ENCODE measurements at places on chromosomes 1 and 21.

GRCh38 chr1:47477595-47478080, 39.8 kb downstream of the FOXD2 start:
- no peak for DNase-seq

DNA sequence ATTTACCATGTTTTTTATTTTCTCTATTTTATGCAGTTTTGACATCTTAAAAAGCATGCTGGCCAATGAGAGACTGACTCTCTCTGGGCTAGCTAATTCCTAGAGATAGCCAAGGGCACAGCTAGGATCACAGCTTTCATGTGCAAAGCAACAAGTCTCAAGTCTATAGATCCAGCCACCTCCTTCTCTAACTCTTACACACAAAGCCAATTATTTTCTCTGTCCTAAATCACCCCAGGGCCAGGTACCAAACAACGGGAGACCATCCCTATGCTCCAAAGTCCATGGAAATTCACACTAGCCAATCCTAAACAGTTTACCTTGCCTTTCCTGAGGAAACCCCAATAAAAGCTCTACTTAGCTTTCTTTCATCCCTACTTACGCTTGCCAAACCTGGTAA, 38.0 kb downstream of the ARHGAP29 start:
- no peak for DNase-seq

GRCh38 chr1:179121159-179121938, 39.5 kb downstream of the TOR3A start:
- DNase-seq: peak; percentile 65

DNA sequence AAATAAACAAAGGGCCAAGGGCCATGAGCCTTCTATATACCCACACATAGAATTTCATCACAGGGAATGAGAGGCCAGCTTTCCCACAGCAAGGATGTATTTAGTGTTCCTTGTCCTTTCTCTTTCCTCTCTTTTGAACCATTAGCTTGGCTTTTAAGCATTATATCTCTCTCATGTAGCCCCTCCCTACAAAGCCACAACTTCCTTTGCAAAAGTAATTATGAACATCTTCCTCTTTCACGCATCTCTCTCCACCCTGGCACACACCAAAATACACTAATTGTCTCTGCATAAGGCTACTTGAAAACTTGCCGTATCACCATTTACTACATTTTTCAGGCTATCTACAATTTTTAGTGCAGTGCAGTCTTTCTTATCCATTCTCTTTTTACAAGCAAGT, 1.9 kb upstream of the AK5 start:
- no peak for DNase-seq

DNA sequence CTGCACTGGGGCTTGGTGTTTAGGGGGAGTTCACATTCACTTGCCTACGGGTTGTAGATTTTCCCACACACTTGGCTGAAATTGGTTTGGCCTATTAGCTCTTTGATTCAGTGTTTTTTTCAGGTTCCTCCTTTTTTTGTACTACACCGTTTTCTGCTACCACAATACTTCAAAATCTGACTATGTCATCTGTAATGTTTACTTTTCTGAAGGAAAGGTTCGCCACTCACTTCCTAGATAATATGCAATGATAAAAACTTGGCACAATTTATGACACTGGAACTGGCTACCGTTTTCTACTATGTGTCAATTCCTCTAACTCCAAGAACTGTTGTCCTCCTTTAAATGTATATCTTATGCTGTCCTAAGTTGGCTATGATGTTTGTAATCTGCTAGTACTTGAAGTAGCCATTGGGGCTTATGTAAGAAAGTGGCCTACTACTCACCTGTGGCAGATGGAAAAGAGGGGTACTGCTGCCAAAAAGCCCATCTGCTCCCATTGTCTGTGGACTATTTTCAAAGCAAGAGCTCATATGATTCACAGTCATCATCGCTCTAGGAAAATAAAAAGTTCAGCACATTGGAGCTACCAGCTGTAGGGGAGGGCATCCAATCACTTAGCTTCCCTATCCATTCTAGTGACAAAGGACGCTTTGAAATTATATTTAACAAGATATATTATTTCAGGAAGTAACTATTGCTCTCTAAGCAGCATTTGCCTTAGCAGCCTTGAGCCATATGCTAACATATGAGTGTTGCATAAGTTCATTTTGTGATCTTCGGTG, 42.4 kb upstream of the BACH1 start:
- no peak for DNase-seq

GRCh38 chr1:7390604-7391000, 380.5 kb upstream of the VAMP3 start:
- no peak for DNase-seq

DNA sequence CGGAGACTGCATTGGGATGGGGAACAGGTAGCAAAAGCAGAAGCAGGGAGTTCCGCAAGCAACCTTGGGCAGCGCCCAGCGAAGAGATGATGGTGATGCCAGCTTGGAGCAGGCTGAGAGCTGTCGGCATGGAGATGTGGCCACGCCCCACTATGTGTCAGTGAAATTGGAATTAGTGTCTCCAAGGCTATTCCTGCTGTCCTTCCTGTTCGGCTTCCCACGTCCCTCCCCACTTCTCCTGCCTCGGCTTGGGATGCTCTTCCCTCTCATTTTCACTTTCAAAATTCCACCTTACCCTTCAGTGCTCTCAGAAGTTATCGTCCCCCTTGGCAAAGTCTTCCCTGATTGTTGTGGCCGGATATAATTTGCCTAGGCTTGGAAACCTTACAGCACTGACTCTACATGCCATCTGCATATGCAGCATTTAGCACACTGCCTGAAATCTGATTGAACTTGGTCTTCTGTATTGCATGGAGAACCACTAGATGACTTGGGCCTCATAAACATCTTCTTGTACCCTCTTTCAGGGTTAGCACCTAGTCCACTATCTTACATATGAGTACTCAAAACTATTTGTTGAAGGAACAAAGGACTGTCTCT, 270.7 kb upstream of the RUNX1 start:
- DNase-seq: no peak

DNA sequence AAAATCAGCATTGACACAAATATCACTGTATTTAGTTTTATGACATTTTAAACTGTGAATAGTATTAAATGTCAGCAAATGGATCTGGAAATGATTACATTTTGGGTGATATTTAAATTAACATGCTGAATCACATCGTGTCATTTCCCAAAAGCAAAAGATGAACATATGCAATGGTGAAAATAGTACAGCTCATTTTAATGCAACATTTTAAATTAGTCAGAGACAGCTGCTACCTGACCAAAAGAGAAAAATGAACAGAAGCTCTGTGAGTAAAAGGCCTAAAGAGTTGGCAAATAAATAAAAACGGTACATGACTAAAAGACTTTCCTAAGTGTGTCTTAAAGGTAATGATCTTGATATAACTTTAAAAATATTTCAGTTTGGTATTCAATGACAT, 86.0 kb upstream of the GNG4 start:
- DNase-seq: no peak

DNA sequence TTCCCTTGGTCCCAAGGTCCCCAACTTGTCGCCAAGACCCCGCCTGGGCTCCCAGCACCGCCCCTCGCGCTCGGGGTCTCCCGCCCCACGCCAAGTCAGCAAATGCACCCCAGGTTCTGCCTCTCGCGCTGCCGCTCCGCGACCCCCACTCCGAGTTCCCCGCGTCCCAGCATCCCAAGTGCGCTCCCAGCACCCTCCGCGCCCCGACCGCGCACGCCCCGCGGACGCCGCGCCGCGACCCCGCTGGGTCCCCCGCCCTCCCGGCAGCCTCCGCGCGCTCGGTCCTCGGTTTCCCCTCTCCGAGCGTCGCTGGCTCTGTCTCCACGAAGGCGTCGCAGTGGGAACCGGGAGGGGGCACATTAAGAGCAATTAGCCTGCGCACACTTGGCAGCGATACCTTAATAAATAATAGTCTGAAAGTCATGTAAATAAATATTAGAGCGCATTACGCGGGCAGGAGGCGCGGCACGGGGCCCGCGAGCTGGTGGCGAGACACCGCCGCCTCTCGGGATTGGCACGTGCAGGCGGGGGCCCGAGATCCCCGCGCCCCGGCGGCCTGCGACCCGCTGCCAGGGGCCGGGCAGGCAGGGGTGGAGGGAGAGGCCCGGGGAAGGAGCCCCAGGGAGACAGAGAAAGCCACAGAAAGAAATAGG, 75.9 kb downstream of the VWA5B1 start:
- DNase-seq: no peak

- no peak for DNase-seq
These were observed 57.5 kb downstream of the PCP4 start for GRCh38 chr21:39924577-39925308.

DNA sequence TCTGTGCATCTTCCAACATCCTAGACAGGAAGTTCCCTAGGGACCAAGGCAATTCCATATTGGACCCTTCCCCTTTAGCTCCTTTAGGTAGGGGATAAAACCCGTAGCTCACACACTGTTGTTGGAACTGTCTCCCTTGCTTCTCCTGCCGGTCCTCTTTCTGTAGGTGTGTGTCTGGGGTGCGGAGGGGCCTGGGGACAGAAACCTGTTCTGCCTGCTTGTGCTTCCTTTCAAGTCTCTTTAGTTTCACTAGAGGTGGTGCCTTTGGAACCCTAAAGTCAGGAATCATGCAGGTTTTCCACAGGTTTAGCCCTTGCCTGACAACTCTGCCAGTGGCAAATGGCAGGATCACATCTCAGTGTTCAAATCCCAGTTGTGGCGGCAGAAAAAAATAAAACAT, 74.6 kb upstream of the PTGFRN start:
- no peak for DNase-seq

- DNase-seq: no peak
These were observed 23.9 kb upstream of the PRSS38 start for GRCh38 chr1:227791425-227792143.

GRCh38 chr1:167238713-167239112, 18.0 kb downstream of the POU2F1 start:
- DNase-seq: no peak

- no peak for DNase-seq
These were observed 73.6 kb upstream of the TLR5 start for GRCh38 chr1:223216531-223217205.

DNA sequence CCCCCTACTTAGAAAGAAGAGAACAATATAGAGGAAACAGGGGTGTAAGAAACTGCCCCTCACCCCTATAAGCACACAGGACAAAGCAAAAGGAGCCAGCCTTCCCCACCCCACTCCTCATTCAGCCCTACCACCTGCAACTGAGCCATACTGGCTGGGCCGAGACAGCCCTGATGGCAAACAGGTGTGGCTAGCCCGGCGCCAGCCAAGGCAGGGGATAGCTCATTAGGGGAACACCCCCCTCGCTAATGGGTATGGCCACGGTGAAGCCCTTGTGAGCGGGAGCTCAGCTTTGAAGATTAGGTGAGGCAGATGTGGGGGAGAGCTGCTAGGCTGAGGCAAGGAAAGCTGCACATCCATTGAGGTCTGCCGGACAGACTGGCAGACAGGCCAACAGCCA, 65.5 kb downstream of the ERI3 start:
- no peak for DNase-seq

DNA sequence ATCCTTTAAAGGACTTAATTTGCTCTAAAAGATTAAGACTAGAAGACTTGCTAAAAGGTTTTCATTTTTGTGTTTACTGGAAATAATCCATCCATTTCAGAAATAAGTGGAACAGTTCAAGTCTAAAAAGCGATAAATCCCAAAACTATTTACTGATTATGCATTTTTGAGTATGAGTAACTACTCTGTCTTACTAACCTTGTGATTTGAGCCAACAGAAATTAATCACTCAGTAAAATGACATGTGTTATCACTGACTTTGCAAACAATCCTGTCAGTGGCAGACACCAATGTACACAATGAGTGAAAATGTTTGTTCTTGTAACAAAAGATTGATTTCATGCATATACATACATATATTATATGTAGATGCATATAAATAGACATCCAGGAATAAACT, 218.0 kb downstream of the DENND1B start:
- no peak for DNase-seq

- no peak for DNase-seq
These were observed 89.4 kb upstream of the JAK1 start for GRCh38 chr1:65055747-65056146.

DNA sequence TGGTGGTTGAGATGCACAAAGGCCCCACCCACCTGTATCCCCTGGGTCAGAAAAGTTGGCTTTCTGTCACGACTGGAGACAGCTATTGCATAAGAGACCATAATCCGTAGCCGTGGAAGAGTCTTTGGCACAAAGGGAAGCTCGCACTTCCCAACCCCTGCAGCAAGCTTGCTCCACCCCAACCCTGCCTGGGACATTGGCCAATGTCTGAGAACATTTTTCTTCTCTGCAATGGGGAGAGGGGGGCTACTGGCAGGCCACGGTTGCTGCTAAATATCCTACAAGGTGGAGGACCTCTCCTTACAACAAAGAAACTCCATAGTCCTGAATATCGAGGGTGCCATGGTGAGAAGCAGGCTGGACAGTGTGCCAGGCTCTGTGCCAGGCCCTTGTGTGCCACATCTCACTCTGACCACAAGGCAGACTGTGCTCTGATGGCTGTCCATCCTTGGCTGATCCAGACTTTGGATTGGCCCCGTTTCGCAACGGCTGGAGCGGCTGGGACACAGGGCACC, 104.1 kb downstream of the CSMD2 start:
- no peak for DNase-seq

GRCh38 chr1:169680377-169681019, 30.9 kb downstream of the SELL start:
- no peak for DNase-seq

GRCh38 chr1:230320804-230321203, 105.3 kb downstream of the PGBD5 start:
- DNase-seq: no peak

GRCh38 chr1:117566556-117566955, 39.3 kb upstream of the TENT5C start:
- no peak for DNase-seq

DNA sequence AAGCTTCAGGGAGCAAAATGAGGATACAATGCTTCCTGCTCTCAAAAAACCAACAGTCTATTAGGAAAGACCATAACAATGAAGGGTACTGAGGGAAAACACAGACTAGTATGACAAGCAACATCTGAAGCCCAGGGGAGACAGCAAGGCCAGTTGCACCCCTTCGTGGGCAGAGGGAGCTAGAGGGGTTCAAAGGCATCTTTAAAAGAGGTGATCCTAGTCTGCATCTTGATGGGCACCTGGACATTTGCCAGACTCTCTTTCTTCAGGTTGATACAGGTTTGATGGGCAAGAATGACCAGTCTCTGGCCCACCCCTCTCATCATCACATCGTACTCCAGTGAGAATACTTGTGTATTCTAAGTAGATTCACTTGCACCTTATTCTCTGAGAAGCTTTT, 177.7 kb downstream of the VAV3 start:
- DNase-seq: no peak

- peak; percentile 37 for DNase-seq
These were observed 10.3 kb upstream of the LMNA start for GRCh38 chr1:156104065-156104810.

DNA sequence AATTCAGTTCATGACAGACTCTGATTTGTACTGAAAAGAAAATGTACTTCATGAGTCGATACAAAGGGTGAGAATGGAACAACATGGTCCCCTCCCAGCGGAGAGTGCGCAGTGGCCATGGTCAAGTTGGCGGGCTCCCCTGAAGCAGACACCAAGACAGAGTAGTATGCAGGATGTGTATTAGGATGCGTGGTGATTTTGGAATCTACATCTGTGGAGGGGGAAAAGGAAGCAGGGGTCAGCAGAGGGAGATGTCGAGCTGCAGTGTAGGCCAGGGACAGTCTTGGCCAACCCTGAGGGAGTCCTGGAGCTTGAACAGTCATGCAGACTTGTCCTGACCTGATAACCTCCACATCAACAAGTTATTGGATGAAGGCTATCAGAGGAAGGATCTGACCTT, 481.0 kb downstream of the OMA1 start:
- DNase-seq: no peak
